Mesendoderm (in vitro differentiated cells): ENCODE measurements at places on chromosomes 11 and 22.

- DNase-seq, result no peak
Measured at GRCh38 chr11:34387653-34388052, 29.8 kb upstream of the ABTB2 start.

GRCh38 chr22:32466496-32466895 is 2.2 kb upstream of the BPIFC start:
- DNase-seq, result no peak

DNA sequence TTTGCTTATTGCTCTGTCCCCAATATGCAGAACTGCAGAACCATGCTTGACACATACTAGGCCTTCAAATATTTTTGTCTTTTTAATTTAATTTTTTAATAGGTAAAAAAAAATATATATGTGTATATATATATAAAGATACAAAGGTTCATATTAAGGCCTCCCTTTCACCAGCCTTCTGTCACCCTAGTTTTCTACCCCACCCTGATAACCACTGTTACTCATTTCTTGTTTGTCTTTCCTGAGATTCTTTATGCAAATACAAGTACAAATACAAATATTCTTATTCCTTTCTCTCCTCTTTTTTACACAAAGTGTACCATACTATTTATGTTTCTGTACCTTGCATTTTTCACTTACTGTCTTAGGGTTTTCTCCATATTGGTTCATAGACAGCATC is 43.0 kb downstream of the UVRAG start:
- DNase-seq, result no peak

GRCh38 chr11:75598264-75598663 is 36.2 kb downstream of the SERPINH1 start:
- no peak for DNase-seq

DNA sequence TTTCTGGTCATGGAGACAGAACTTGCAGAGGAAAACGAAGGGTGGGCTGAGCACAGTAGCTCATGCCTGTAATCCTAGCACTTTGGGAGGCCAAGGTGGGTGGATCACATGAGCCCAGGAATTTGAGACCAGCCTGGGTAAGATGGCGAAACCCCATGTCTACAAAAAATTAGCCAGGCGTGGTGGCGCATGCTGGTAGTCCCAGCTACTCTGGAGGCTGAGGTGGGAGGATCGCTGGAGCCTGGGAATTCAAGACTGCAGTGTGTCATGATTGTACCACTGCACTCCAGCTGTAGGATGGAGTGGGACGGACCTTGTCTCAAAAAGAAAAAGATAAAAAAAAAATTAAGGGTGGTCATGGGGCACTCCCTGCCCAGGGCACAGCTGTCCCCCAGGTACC is 5.9 kb downstream of the SERPINH1 start:
- DNase-seq, result no peak

DNA sequence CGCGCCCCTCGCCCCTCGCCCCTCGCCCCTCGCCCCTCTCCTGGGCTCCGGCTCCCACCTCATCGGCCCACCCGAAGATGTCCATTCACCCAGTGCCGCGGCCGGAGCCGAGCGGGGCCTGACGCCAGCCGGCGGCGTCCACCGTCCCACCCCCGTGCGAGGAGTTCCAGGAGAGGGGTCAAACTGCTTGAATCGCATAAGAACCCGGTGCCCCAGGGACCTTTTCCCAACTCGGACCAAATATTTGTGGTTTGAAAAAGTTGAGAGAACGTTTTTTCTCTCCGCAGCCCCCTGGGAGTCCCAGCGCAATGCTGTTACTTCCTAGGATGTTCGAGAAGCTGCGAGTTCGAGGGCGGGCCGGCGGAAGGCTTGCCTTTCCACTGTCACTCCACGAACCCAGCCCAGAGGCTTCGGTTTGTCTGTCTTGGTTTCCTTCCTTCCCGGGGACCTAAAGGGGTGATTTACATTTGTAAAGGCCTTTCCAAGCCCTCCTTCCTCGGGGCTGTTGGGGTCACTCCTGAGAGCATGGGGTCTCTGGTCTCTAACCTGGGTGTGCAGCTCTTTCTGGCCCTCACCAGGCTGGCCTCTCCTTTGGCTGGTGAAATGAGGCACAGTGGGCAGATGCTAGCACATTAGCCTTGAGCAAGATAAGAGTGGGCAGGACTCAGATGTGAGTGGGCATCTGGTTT is 38.0 kb downstream of the ETS1 start:
- DNase-seq, result no peak

GRCh38 chr11:126879516-126879915 is 121.1 kb downstream of the KIRREL3 start:
- DNase-seq, result no peak

GRCh38 chr11:131402040-131402439 is 31.6 kb downstream of the NTM start:
- DNase-seq, result no peak

- DNase-seq, result no peak
Measured at GRCh38 chr11:105720096-105720495, 110.2 kb downstream of the GRIA4 start.

- peak; percentile 82 for DNase-seq
Measured at GRCh38 chr22:33921525-33922348, 1.5 kb upstream of the LARGE1 start.

DNA sequence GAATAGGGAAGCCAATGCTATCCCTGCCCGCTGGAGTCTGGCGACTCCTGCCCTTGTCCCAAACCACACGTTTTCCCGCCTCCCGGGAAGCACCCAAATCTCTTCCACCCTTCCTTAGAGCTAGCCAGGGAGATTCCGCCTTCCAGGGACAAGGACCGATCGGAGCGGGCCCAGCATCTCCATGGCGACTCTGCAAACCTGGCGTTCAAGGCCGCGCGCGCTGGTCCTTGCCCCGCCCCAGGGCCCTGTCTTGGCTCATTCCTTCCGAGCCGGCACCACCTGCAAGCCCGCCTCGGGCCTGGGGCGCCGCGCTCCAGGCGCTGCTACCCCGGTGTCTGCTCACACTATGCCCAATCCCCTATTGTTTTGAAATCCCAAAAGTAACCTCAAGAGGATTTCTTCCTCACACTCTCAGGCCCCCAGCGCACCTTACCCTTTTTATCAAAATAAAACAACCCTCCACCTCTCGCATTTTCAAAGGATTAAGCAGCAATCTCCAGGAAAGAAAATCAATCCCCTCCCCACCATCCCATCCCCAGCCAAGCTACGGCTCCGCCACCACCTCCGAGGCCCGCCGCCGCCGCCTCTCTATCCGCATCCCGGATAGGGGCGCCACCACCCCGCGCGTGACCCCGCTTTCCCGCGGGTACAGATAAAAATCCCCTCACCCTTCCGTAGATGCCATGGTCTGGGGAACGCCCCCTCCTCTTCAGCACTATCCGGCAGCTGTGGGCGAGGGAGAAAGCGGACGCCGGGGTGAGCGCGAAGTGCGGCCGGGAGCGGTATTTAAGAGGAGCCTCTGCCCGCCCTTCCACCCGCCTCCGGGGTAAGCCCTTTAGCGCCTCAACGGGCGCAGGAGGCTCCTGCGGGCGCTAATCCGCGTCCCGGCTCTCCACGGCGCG is 825 bp downstream of the SLC1A2 start:
- DNase-seq, result peak; percentile 58

GRCh38 chr11:64652586-64653387 is 61.8 kb downstream of the SLC22A12 start:
- peak; percentile 85 for DNase-seq

GRCh38 chr11:19345519-19345847 is 104.7 kb upstream of the E2F8 start:
- peak; percentile 31 for DNase-seq

GRCh38 chr11:60972182-60973030 is 926 bp downstream of the CD6 start:
- no peak for DNase-seq

GRCh38 chr11:33452836-33453624 is 195.8 kb downstream of the HIPK3 start:
- DNase-seq, result no peak

DNA sequence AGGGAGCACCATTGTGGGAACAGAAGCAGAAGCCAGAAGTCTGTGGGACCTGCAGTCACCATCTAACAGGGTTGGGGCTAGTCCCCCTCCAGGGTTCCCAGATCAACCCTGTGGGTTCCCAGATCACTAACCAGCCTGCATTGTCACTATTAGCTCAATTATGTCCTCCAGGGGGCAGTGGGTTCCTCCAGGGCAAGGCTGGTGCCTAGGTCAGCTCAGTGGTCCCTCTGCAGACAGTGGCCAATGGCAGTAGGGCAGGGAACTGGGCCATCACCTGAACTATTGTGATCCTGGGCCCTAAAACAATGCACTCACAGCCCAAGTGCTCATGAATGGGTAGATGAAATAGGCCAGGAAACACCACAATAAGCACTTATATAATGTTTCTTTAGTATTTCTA is 18.8 kb upstream of the PRSS23 start:
- peak; percentile 68 for DNase-seq

DNA sequence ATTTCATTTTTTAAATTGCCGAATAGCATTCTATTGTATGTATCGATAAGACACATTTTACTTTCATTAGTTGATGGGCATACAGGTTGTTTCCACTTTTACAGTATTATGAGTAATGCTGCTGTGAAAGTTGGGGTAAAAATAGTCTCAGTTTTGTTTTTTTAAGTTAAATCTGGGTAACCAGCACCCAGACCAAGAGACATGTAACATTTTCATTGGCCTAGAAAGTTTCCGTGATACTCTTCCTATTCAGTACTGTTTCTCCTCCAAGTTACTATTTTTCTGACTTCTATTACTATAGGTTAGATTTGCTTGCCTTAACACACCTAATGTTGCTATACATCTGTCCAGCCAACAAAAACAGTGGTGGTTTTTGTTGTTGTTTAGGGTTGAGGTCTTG is 12.3 kb downstream of the IPO7 start:
- DNase-seq, result no peak

DNA sequence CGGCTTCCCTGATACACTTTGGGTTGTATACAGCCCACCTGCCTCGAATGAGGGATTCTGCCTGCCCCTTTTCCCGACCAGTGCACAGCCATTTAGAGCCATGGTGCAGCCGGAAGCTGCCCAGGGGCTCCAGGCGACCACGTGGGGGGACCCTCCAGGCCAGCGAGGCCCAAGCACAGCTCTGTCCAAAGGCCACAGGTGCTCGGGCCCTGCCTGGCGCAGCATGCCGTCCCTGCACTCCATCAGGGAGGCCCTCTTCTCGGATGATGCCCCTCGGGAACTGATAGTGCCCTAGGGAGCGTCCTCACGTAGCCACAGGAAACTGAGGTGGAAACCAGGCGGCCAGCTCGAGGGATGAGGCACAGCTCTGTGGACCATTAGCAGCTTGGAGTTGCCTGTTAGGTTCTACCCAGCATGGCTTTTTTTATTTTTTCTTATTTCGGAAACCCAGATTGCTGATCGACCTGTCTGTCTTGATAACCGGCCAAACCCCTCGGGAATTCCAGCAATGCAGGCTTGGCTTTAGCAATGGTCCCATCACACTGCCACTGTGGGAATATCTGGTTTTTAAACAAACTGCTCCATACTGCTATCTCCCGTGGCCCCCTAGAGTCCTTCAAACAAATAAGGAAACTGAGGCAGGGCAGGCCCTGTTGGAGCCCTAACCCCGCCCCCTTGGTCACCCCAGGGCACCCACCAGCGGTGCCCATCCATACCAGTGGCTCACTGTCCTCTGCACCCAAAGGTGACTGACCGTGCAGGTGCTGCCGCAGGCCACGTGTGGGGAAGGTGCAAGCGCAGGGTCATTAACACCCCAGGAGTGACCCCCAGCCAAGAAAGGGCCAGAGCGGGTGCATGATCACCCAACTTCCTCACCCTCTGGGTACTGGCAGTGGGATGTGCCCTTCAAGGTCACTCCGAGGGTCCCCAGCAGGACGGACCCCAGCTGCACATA is 8.0 kb downstream of the ANO1 start:
- no peak for DNase-seq
